ENCODE measurements at places on chromosomes 11 and 22.

- no peak for DNase-seq
Measured at GRCh38 chr11:11351042-11351586, 1.9 kb downstream of the CSNK2A3 start.

DNA sequence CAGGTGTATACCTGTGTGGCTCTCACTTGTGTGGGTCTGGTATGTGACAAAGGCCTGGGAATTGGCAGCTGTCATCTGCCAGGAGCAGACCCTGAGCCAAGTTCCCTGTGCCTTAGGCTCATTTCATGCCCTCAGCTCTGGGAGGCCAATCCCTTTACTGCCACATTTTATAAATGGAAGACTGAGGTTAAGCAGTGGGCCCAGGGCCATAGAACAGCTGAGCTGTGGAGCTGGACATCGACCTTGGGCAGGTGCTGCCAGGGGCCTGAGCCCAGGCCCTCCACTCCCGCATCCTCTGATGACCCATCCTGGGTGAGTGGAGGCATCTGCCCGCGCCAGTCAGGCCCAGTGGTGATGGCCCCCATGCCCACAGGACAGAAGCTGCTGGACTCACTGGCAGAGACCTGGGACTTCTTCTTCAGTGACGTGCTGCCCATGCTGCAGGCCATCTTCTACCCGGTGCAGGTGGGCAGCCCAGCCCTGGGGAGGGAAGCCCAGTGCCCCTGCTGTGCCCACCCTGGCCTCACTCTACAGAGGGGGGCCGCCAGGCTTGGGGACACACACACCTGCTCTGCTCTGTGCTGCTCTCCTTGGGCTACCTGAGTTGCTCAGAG, 20.9 kb upstream of the ARHGAP8 start:
- no peak for DNase-seq

- no peak for DNase-seq
Measured at GRCh38 chr11:84240847-84241246, 954.7 kb upstream of the CCDC90B start.

DNA sequence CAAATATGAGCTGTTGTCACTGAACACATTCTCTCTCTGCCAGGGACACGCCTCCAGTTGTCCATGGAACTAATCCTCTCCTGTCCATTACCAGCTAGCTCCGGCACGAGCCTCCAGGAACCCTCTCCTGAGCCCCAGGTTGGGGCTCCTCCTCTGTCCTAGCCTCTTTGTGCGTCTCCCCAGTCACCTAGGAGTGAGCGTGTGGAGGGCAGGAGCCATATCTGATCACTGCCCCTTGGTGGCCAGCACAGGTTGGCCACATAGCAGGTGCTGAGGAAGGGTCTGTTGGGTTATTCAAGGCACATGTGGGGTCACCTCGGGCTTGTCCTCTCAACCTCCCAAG, 2.5 kb downstream of the SYVN1 start:
- DNase-seq = no peak

DNA sequence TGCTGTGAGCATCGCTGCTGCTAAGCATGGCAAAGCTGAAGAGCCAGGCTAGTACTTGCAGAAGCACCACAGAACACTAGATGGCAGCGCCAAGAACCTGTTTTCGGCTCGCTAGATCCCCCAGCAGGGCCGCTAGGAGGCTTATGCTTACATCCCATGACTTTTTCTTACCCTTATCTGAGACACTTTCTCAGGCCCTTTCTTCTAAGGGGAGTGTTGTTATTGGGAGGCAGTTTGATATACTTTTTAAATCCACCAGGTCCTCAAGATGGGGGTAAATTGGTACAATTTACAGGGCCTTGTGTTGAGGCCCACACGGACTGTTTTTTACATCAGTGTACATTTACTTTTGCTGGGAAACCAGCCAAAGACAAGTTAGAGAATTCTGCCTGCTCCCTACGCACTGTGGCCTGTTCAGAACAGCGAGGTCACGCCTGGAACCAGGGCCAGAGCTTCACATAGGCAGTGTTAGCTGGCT, 4.0 kb downstream of the TRIM6 start:
- peak; percentile 66 for DNase-seq

DNA sequence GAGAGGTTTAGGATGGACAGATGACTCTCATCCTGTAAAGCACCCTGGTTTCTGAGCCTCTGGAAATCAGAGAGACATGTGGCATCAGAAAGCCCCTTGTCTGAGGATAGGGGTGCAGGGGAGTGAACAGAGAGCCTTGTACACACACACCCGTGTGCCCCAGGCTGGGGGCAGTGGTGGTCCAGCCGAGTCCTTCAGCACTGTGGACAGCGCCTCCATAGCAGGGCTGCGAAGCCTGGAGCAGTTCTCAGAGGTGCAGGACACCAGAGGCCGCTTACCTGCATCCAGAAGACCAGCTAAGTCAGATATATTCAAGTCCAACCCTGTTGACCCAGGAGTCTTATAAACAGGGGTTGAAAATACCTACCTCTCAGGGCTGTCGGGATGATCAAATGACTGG, 11.5 kb upstream of the IGSF9B start:
- no peak for DNase-seq

- DNase-seq = no peak
Measured at GRCh38 chr11:34134765-34135164, 29.3 kb downstream of the NAT10 start.

DNA sequence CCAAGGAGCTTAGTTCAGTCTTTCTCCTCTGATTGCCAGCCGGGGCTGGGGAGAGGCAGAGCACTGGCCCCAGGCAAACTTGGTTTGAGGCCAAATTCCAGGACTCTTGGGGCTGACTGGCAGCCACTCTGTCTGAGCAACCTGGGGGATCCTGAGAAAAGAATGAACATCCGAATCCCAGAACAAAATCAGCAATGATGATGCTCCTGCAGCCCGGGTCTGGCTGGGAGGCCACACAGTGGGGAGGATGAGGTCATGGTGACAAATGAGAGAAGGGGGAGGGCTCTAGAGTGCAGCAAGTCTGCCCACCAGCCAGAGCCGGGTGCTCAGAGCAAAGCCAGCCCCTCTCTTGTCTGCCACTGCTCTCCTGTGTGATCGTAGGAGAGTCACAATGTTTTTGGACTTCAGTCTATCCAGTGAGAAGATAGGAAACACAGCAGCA, 71.8 kb upstream of the PAX6 start:
- no peak for DNase-seq
